ENCODE measurements at places on chromosomes 1 and 21.

DNA sequence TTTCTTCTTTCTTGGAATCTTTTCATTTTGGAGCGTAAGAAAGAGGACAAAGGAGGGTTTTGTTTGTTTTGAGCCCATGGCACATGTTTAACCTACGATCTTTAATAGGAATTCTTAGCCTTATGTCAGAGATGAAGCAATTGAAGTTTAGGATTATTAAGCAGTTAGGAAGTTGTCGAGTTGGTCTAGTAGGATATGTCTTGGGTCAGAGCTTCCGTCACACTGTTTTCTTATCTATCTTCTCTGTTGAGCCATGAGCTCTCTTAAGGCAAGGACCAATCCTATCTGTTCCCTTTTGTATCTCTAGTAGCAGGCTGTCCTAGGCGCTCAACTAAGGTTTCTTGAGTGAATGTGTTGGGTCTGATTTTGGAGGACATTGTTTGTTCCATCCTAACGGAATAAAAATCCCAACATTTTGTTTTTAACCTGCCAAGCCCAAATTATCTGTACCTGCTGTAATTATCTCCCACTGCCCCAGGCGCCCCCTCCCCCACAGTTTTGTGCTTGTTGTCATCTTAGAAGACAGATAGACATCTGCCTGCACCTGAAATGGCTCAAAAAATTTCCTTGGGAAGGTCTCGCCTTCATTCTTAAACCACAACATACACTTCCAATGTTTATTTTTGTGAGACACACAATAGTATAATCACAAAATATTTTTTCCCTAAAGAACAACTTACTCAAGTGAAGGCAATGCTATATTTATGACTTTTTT, 95.3 kb upstream of the GADD45A start:
- no peak for DNase-seq

GRCh38 chr1:41558761-41559171, 74.3 kb upstream of the EDN2 start:
- DNase-seq = no peak

DNA sequence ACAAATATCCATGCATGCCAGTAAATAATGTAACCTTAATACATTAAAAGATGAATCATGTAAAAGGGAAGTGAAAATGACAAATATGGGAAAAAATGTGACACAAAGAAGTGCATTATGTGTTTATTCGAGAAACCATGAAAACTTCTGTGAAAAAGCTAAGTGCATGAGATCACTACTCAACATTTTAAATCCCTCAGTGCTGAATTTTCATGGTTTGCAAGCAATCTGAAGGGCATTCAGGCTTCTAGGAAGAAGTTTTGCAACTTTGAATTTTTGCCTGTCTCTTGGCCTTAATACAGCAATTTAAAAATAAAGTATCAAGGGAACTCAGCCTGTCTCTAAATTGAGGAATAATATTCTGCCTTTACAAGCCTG, 78.2 kb downstream of the MAP3K7CL start:
- DNase-seq = no peak

DNA sequence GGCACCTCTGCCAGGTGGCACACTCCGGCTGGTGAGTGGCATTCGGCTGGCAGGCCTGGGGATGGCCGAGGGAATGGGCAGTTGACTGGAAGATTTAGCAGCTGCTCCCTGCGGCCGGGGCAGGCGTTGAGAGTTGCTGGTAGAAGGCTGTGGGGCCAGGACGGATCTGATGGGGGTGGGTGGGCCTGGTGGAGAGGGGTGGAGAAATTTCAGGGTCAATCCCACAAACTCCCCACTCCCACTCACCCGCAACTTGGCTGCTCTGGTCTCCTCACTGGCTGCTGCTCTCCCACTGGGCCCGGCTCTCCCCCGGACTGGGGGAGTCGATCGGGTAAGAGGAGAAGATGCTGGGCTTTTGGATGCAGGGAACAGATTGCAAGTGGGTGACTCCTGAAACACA, 2.1 kb downstream of the PSRC1 start:
- no peak for DNase-seq

DNA sequence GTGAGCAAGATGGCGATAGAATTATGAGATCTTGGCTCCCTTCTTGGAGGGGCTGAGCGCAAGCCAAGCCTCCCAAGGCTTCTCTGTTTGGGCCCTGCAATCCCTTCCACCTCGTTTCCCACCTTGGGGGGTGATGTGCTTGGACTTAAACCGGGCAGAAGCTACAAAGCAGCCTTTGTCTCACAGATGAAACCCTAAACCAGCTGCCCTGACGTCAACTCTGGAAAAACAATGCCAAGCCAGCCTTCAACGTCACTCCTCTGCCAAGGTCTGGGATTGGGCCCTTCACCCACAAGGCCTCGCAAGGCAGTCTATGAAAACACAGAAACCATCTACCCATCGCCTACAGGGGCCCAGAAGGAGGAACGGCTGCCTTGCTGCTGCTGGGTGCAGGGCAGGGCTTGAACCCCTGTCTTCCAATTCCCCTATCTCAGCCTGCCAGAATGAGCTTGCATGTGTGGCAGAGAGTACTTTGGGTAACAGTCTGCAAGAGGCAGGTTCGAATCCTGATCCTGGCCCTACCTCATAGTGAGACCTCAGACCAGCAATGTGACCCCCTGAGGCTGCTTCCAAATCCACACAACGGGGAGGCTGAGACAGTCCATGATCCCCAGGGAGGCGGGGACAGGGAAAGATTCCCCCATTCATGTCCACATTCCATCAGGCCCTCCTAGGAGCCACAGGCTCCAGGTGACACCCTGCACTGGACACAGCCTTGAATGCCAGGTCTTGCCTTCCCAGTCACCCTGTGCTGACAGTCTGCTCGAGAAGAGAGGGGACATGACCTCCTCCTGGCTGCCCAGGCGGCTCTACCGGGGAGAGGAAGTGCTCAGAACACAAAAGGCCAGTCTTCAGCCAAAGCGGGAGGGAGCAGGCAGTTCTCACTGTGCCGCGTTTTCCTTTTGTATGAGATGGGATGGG, 15.0 kb downstream of the IFFO2 start:
- no peak for DNase-seq

- no peak for DNase-seq
Measured at GRCh38 chr1:205261946-205262691, 34.4 kb downstream of the TMCC2 start.

GRCh38 chr1:192566657-192567056, 8.9 kb upstream of the RGS1 start:
- DNase-seq = no peak

DNA sequence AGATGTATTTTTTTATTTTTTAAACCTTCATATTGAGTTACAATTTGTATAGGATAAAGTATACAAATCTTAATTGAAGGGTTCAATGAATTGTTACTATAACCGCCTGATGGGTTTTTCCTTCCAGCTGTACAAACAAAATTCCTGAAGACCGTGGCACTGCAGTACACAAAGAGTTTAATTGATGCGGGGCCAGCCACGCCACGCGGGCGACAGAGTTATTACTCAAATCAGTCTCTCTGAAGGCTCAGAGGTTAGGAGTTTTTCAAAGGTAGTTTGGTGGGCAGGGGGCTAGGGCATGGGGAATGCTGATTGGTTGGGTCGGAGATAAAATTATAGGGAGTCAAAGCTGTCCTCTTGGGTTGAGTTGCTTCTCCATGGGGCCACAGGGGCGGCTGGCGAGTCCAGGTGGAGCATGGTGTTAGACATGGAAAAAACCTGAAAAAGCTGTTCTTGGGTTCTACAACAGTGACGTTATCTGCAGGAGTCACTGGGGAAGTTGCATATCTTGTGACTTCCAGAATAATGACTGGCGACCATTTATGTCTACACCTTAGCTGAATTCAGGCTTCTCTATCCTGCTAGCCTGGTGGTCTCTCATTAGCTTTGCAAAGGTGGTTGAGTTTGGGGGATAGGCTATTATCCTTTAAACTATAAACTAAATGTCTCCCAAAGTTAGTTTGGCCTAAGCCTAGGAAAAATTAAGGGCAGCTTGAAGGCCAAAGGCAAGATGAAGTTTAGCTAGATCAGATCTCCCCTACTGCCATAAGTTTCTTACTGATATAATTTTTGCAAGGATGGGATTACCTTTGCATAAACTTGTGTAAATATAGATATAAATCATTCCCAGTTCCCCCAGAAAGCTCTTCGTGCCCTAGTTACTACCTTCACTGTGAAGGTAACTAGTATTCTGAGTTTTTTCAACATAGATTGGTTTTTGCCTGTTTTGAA, 13.0 kb upstream of the TMEM9 start:
- DNase-seq = no peak

DNA sequence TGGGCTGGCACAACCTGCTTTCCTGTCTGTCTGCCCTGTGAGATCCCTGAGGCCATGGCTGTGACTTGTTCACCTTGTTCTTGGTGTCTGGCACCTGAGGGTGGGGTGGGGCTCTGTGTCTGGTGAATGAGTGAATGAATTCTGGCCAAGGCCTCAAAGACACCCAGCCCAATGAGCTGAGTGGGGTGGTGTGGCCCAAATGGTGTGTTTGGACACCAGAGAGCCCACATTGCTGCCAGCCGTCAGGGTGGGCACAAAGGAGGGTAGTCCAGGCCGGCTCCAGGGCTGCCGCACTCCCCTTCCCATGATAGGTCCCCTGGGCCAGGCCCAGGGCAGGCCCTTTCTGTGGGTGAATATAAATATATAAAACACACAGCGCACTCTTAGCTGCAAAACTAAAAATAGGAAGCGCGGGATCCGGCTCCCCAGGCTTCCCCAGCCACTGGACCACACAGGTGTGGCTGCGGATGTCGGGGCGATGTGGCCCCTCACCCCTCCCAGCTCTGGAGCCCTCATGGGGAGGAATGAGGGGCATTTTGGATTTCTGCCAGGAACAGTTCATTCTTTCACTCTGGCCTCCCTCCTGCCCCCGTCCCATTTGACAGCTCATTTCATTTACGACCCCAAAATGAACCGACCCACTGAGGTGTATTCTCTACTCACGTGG, 33.3 kb downstream of the RUNX3 start:
- no peak for DNase-seq

DNA sequence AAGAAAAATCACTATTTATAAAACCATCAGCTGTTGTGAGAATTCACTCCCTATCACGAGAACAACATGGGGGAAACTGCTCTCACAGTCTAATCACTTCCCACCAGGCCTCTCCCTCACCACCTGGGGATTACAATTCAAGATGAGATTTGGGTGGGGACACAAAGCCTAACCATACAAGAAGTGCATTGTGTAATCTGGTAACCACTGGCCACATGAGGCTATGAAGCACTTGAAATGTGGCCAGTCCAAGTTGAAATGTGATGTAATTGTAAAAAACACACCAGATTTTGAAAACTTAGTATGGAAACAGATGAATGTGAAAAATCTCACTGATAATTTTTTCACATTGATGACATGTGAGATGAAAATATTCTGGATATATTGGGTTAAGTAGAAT, 293.8 kb downstream of the TTLL7 start:
- DNase-seq = no peak

GRCh38 chr1:39677645-39678044, 5.7 kb upstream of the NT5C1A start:
- no peak for DNase-seq
